Activated CD4-positive, alpha-beta T cell treated with anti-CD3 and anti-CD28 coated beads, Interleukin-2, Interleukin-6, amounts not matched to agents 100 ng/mL and 50 ng/mL, durations not matched to agents 16 hours and 8 hours (primary cell): ENCODE measurements at places on chromosomes 2 and 18.

- DNase-seq: peak; percentile 87
Observed at GRCh38 chr2:31962757-31963361, 47.9 kb downstream of the MEMO1 start.

GRCh38 chr2:186697536-186697935 is 3.7 kb downstream of the FAM171B start:
- no peak for DNase-seq

- no peak for DNase-seq
Observed at GRCh38 chr18:7666195-7666776, 99.2 kb downstream of the PTPRM start.

DNA sequence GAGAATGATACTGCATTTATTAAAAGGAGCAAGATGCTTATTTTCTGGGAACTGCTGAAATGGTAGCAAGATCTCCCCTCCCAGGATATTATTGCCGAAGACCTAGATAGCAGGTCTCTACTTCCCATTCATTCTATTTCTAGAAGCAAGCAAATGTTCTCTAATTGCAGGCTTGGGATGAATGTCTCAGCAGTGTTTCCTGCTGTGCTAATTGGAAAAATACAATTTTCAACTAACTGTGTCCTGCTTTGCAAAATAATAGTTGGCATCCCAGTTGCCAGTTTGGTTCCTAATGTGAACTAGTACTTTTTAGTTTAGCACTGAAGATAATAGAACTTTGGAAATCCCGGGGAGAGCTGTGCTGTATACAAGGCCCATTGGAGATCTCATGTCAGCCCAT is 26.1 kb downstream of the SLC20A1 start:
- no peak for DNase-seq

DNA sequence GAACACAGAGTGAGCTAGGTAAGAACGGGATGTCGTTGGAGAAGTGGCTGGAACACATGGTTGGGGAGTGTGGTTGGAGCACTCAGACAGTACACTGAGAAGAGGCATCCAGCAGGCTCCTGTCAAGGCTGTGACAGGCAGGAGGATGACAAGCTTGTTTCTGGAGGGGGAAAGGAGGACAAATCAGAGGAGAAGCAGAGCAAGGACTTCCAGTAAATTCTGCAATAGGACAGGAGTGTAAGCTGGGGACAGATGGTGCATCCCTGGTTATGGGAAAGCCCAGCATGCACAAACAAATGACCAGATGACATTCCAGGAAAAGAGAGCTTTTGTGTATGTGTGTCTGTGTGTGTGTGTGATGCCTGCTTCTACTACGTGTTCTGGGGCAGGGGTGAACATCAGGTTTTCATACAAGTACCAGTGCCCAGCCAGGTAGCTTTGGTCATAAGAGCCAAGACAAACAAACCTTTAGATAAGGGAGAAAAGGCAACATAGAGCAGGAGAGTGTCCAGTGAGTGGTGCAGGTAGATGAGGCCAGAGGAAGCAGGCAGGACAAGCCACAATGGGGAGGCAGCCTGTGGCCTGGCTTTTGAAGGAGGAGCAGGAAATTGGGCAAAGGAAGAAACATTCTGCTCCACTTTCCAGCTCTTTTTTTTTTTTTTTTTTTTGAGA is 32.1 kb upstream of the MAPK4 start:
- no peak for DNase-seq

DNA sequence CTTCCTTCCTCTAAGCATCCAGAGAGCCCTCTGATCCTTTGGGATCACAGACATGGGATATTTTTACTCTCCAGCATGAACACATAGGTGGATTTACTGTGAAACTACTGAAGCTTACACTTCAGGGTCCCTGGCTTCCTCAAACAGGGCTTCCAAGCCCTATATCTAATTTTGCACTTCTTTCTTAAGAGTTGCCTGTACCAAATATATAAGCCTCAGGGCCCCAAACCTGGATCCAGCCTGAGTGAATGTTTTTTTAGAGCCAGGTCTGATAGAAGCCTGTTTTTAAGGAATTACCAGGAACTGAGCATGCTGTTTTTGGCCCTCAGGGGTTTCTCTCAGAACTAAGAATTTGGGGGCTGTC is 13.2 kb upstream of the KCMF1 start:
- DNase-seq: no peak
